AG04449 (cell line): ENCODE measurements at places on chromosomes 16 and 17.

DNA sequence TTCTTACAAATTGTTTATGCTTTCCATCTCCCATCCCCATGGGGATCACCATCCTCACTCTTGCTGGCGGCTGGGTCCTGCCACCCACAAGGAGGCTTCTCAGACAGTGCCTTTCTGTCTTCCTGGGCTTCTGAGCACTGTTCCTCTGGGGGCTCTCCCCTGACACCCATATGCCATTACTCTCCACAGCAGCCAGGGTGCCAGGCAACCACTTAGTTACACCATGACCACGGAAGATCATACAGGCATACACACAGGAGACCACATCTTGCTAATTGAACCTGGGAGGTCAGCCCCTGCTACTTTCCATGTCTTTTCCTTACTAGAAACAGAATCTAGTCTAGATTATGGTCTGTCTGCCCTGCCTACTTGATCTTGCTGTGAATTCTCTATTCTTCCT, 27.7 kb upstream of the HS3ST2 start:
- DNase-seq, result no peak

- DNase-seq, result no peak
Measured at GRCh38 chr17:51890710-51891109, 267.8 kb downstream of the CA10 start.

DNA sequence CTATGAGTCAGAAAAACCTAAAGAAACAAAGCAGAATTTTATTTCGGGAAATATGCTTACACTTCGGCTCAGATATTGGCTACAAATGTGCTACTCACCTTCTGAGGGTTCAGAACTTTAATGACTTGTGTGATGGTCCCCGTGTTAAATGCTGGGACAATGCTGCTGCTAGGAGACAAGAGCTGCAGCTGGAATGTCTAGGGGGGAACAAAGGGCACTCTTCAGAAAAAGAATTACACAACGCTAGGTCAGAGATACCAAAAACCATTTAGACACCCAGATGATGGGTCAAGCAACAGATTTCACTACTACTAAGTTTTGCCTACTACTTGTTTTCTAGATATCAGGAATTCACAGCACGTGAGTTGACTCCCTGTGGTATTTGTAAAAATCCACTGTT, 10.0 kb upstream of the PHLPP2 start:
- no peak for DNase-seq

DNA sequence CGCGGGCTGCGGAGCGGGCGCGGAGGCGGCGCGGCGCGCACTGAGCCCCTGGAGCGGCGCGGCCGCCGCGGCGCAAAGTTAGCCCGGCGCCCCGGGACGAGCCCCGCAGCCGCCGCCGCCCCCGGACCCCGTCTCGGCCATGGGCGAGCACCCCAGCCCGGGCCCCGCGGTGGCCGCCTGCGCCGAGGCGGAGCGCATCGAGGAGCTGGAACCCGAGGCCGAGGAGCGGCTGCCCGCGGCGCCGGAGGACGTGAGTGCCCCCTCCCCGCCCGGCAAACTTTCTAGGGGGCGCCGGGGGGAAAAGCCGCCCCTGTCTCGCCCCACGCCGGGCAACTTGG, 388 bp downstream of the RHBDL3 start:
- no peak for DNase-seq

DNA sequence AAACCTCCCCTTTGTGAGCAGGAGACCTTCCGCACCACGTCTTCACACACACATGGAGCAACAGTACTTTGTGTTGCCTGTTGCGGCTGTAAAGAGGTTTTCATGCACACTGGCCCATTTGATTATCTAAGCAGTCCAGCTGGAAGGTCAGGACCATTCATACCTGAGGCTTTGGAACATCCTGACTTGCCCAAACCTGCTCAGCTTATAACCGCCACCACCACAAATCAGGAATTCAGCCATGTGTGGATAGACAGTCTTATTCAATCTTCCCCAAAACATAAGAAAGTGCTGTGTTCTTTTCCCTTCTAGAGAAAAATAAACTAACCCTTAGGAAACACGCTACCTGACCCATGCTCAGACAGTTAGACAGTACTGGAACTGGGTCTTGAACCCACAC, 81.6 kb upstream of the XYLT1 start:
- no peak for DNase-seq

- DNase-seq, result no peak
Measured at GRCh38 chr16:50539053-50539695, 9.0 kb upstream of the NKD1 start.
